Left renal pelvis (tissue), 4 donors: ENCODE measurements at places on chromosomes 6 and 20. TPM values are rescaled to one million over a fixed set of nuclear protein-coding genes. Genes with fewer than 3 reads are reported as not detected.

The CYP24A1 gene
- polyA plus RNA-seq: 4.0 TPM

The SYTL3 gene
- polyA plus RNA-seq: 4.0 TPM

The PKIB gene
- polyA plus RNA-seq: 1.6 TPM

The MEP1A gene
- not detected for polyA plus RNA-seq

The ECT2L gene
- polyA plus RNA-seq: 0.38 TPM

The MTRF1L gene
- 35.0 TPM for polyA plus RNA-seq

The PDYN gene
- polyA plus RNA-seq: 0.20 TPM

The CST2 gene
- not detected for polyA plus RNA-seq

The RGL2 gene
- 133 TPM for polyA plus RNA-seq

The PSORS1C1 gene
- 0.19 TPM for polyA plus RNA-seq

The SIRPB1 gene
- polyA plus RNA-seq: 2.4 TPM

The SEMG2 gene
- polyA plus RNA-seq: not detected

The DHX35 gene
- 17.6 TPM for polyA plus RNA-seq

The OLIG3 gene
- not detected for polyA plus RNA-seq

The GUCA1A gene
- polyA plus RNA-seq: 0.27 TPM

The DEFB132 gene
- polyA plus RNA-seq: not detected

The ANKRD66 gene
- polyA plus RNA-seq: not detected

The HLA-DRB1 gene
- 55.2 TPM for polyA plus RNA-seq

The ZDHHC14 gene
- 23.8 TPM for polyA plus RNA-seq

The RIPOR3 gene
- polyA plus RNA-seq: 5.4 TPM

The MCHR2 gene
- polyA plus RNA-seq: not detected

The RIPPLY2 gene
- polyA plus RNA-seq: not detected

The KHDC1L gene
- 0.37 TPM for polyA plus RNA-seq

The PROKR2 gene
- not detected for polyA plus RNA-seq

The C6orf89 gene
- polyA plus RNA-seq: 53.6 TPM

The PCSK2 gene
- polyA plus RNA-seq: 1.9 TPM

The TINAG gene
- 22.1 TPM for polyA plus RNA-seq
